ENCODE measurements at places on chromosomes 2 and 18.

DNA sequence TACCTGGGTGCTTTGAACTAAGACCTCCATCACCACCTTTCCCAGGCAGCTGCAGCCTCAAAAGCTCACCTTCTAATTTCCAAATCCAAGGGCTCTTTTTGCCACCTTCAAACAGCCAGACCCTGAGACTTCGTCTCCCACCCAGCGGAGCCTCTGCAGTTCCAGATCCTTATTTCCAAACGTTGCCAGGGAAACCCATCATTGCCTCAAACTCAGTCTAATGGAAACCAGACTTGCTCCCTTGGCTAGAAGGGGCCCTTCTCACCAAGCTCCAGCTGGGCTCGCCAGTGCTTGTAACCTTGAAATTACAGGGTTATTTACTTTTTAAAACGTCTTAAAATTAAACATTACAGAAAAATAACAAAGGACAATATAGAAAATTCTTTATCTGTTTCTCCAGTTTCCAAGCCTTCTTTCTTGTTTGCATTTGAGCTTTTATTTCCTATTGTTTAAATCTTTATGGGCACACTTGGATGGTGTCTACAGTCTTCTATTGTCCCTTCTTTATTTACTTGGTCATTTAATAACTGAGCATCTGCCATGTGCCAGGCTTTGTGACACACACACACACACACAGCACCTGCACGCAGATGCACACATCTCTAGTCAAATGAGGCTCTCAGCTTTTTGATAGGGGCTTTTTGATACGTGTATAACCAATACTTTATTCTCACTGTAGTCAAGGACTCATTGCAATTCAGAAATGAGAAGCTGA is 36.1 kb downstream of the TRPM8 start:
- DNase-seq = no peak

DNA sequence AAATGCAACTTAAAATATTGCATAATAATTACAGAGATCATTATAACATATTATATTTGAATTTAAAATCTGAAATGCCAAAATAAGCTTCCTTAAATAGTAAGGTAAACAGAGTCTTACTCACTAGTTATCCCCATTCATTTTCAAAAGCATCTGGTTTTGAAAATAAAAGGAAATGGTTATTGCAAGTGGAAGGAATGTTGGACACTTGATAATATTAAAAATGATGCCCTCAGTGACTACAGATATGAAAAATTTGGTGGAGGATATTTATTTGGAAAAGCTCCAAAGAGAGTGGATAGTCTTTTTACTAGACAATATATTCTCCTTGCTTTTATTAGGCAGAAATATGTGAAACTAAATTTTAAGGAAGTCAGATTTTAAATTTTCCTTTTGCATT is 39.7 kb downstream of the CDH19 start:
- DNase-seq = no peak

DNA sequence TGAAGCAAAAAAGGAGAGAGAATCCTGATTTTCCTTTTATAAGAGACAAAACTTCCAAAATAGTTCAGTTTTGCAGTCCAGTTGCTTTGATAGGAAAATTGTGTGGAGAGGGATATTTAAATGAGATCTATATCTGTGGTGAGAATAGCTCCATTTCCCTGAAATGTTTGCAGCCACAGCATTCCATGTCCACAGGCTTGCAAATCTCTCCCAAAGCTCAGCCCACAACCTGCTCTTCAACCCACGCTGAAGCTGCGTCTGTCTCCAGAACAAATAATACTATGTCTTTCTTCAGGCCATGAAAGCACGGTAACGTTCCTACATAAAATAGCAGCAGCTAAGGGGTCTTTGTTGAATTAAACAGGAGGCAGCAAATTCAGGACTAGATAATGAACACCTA is 31.8 kb downstream of the TMEM17 start:
- DNase-seq = no peak

DNA sequence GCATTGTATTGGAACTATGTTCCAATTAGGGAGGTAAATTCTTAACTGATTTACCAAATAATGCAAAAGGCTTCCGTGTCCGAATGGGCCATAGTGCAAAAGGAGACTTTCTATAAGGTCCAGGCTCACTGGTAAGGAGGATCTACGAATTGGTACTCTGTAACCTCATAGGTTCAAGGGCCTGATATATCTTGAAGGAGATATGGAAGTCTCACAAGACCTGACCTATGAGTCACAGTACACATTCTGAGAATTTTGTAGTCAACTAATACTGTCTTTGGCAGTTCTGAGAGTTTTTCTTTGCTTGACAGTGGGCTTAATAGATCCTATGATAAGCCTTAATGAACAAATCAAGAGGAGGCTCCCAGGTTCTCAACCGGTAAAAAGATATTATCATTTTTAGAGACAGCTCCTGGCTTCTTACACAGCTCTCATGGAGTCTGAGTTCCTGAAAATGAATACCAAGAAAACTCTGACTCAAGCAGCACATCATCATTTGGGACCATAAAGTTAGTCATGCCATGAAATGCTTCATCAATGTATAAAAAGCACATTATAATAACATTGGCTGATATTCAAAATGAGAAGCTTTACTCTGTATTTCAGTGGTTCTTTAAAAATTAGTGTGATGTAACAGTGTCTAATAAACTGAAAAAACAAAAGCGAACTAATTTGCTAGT is 1275.2 kb upstream of the CRIM1 start:
- DNase-seq = no peak

GRCh38 chr2:174026122-174026845 is 61.1 kb upstream of the SP3 start:
- DNase-seq = no peak

DNA sequence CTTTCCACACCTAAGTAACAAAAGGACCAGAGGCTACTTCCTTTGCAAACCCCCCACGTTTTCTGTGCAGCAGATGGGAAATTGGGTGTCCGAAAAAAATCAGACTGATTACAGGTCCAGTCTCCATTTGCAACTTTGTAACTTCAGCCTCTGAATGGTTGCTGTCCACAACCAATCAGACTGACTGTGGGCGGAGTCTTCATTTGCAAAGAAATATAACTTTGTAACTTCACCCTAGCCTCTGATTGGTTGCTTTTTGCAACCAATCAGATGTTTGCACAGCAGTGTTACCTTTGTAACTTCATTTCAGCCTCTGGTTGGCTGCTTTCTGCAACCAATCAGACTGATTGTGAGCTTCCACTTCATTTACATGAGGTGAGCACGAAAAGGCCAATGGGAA is 27.8 kb upstream of the CACNB4 start:
- no peak for DNase-seq

DNA sequence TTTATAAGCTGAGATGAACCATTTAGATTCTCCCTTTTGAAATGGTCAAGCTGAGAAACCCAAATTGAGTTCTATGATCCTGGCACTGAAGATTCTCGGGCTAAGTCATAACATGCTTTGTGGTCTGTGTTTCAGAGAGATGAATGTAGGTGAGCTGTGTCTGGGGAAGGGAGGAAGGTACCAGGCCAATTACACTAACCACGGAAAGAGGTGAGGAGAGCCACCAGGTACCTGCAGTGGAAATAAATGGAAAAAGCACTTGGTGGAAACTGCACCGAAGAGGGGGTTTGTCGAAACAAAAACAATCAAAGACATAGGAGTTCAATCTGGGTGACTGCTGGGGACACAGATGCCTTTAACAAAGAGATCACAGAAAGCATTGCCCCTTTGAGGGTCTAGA is 963 bp upstream of the MRPL44 start:
- no peak for DNase-seq

DNA sequence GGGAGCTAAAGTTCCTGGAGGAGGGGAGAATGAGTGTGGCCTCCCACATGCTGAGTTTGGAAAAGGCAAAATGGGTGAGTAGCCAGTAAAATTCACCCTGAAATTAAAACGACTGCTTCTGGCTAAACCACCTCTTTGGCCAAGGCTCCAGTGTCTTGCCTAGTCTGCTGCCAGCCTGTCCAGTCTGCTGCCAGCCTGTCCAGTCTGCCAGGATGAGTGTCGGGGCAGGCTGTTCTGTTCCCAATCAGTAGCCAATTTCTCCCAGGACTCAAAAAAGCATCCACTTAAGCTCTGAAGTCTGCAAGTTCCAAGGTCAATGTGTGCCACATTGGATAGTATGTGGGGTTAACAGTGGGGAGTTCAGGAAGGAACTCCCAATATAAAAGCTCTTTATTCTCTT is 134.6 kb upstream of the KLHL29 start:
- no peak for DNase-seq

- no peak for DNase-seq
These were observed 7.5 kb upstream of the KLHL30 start for GRCh38 chr2:238130696-238131628.

DNA sequence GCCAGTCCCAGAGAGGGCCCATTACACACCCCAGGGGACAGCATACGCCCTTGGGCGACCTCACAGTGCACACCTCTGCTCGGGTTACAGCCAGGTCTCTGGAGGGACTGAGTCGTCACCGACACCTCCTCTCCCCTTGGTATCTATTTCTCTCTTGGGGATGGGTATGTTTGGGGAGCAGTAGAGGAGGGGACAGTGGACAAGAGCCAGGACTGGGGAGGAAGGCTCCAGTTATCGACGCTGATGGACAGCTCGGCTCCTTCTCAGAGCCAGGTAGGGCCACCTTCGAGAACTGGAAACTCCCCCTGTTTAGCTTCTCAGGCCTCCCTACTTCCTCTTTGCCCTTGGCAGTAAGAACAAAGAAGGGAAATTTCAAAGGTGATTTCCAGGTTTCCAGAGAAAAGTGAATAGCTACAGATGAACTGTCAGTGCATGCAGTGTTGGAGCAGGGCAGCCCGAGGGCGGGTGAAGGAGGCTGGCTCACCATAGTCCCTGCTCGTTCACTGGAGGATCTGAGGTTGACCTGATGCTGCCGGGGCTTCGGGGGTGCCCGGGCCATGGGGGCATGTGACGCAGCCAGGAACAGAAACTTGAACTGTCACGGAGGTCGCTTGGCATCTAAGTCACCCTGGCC is 4.4 kb upstream of the SEMA4C start:
- no peak for DNase-seq

GRCh38 chr18:26460449-26461091 is 87.8 kb downstream of the KCTD1 start:
- no peak for DNase-seq
